ENCODE measurements at places on chromosomes 2 and 18.

- no peak for DNase-seq
Measured at GRCh38 chr2:160114020-160114419, 51.6 kb upstream of the PLA2R1 start.

DNA sequence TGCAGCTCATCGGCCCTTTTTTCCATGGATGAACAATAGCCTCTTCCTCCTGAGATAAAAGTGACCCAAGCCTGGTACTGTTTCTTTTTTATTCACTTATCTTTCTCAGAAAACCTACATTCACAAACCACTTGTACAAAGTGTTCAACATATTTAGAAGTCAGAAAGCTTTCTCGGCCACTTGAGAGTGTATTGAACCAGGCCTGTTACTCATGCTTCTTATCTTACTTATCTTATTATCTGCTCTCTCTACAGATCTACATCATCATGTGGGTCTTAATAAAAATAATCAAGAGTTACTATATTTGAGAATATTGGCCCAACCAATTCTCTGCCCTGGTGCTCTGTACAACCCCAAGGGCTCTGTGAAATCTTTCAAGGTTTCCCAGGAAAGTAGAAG, 242.1 kb downstream of the MREG start:
- no peak for DNase-seq

- no peak for DNase-seq
Measured at GRCh38 chr2:28927878-28928277, 33.4 kb downstream of the WDR43 start.

DNA sequence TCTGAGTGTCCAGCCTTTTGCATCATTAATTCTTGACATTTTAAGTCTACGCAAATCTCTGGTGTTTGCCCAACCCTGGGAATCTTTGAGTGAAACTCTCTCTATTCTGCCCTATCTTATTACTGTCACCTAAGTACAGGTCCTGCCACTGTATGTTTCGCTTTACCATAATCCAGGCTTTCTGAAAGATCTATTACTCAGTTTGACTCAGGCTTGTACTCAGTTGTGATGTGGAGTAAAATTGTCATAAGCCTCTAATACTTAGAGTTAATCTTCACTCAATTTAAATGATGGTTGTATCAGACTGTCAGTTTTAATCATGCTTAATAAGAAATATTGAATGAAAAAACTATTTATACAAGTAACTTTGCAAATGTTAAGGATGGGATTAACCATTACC, 30.3 kb upstream of the RAPGEF4 start:
- no peak for DNase-seq

DNA sequence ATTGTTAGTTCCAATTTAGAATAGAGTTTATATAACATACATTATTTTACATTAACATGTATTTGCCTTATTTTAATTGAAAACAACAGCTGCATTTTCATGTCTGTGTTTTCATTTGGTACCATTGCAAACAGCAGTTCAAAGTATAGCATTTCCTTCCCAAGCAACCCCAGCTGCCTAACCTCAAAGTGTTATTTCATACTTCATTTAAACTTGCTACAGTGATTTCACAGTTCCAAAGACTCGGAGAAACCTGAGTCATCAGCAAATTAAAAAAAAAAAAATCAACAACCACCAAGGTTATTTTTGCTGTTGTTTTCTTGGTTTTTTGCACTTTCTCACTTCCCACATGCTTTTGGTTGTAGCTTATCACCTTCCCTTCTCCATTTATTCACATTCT, 236.5 kb upstream of the SPHKAP start:
- DNase-seq = no peak

DNA sequence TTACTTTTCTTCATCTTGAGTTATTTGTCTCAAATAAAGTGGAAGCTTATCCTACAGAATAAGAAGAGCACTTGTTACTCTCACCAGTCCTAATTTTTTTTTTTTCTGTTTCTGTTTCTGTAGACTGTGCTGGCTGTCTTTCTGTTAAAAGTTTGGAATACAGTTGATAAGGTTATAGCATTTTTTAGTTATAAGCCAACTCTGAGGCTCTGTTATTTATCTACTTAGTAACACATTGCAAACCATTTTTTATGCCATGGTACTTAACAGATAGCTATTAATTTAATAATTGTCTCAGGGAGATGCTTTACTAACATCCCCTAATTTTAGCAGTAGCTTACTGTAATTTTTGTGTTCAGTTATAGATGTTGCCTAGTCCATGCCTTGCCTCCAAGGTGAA, 37.9 kb downstream of the CREB1 start:
- DNase-seq = no peak

GRCh38 chr2:179765666-179766065, 95.7 kb downstream of the ZNF385B start:
- no peak for DNase-seq

GRCh38 chr2:239150125-239151011, 250.5 kb downstream of the HDAC4 start:
- no peak for DNase-seq

GRCh38 chr2:178512484-178512883, 32.2 kb downstream of the PLEKHA3 start:
- no peak for DNase-seq

DNA sequence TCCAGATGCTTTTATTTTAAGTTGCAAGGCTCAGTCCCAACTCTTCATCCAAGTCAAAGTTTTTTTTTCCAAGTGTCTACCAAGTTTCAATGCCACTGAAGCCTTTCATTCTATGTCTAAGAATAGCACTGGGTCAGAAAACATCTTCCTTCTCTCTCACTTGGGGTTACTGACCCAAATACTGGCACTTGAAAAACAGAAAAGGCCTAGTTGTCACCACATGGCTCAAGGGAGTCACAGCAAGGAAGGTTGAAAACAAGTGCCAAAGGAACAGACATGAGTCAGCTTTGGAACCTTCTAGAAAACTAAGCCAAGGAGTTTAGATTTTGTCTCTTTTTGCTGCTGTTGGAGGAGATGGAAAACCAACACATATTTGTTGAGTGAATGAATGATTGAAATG, 146.5 kb downstream of the COPS8 start:
- no peak for DNase-seq

DNA sequence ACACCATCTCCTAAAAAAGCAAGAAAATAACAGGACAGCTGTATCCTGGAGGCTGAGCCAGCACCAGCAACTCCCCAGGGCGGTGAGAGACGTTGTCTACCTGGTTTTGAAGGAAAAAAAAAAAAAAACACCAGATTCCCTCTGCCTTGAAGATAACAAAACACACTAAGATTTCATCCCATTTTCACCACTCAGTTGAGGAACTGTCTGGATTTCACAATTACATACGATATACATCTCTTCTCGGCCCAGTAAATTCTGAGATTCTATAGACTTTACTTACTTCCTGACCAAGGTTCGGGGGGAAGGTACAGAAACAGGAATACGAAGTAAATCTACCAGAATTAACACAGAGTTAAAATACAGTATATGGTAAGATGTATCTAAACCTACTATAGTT, 8.5 kb downstream of the ZNF516 start:
- DNase-seq = no peak

GRCh38 chr2:33712674-33713073, 113.6 kb upstream of the FAM98A start:
- no peak for DNase-seq

DNA sequence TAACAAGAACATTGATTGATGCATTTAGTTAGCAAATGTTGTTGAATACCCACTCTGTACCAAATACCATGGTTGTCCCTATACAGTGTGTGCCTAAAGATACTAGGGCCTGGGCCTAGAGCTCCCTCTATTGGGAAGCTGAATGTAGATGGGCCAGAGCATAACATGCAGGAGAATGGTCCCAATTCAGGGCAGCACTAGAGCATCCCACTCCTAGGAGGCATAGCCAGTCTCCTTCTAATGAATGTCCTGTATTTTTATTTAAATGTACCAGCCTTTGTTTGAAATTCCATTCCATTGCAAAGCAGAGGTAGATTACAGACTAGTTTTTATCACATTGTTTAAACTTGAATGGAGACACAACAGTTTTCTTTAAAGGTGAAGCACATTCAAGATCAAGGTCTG, 90.6 kb downstream of the FEZ2 start:
- DNase-seq = peak; percentile 38
